ENCODE measurements at places on chromosomes 12 and 14.

- peak; percentile 68 for DNase-seq
These were observed 35.4 kb upstream of the RNASE3 start for GRCh38 chr14:20855652-20856291.

DNA sequence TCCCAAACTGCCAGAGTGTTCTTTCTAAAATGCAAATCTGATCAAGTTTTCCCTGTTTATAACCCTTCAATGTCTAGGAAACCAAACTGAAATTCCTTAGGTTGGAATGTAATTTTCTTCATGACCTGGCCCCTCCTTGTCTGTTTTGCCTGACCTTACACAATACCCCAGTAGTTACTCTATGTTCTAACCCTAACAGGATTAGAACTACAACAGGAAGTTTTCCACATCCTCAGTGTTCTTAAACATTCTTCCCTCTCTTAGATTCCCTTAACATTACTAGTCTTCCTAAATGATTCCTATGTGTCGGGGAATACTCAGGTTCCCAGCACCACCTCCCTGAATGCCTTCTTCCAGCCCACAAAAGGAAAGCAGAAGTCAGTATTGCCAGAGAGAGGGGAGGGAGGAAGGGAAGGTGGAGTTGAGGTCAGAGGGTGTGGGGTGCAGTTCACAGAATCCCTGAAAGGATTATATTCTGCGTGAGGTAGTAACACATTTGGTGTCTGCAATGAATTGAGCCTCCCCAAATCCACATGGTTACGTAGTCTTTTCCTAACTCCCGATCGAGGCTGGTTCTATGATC is 72.6 kb downstream of the BBS10 start:
- DNase-seq = no peak

GRCh38 chr12:16492240-16492639 is 113.7 kb downstream of the LMO3 start:
- DNase-seq = no peak

- no peak for DNase-seq
These were observed 268.0 kb upstream of the TMEM132C start for GRCh38 chr12:127998988-127999387.

GRCh38 chr14:68955164-68955850 is 23.8 kb downstream of the ACTN1 start:
- no peak for DNase-seq

DNA sequence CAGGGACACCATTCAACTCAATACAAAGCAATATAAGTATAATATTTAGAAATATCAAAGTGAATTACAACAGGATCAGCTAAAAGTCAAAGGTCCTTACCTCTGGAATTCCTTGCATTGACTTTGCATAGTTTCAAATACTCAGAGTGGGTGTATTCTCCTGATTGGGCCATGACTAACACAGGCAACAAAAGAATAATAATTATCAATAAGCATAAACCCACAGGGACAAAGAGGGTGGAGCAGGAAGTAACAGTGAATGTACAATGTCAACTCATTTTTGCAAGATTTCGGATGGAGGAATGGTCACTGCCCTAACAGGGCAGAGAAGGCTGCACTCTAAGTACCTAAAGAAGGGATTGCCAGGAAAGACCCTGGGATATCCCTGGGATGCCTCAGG is 207.5 kb downstream of the PAX9 start:
- no peak for DNase-seq

- no peak for DNase-seq
These were observed 11.1 kb upstream of the CLEC2A start for GRCh38 chr12:9943240-9943639.

DNA sequence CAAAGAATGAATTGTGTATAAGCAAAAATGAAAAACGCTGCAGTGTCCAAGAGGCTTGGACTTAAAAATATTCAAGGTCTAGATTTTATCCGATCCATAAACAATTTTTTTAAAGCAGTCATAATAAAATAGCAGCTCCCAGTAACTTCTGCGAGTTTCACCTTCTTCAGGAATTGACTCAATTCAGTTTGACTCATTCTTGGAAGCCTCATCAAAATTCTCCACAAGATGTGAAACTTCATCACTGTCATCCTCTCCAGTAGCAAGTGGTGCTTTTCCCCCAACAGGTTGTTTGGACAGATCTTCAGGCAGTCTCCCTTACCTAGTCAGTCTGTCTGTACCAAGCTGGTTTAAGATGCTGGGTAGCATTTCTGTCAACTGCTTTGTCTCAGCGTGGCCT is 93.5 kb upstream of the FOXG1 start:
- DNase-seq = no peak

- DNase-seq = no peak
These were observed 10.1 kb upstream of the SPSB2 start for GRCh38 chr12:6883252-6883651.

GRCh38 chr14:96821501-96821900 is 24.3 kb downstream of the VRK1 start:
- DNase-seq = no peak

GRCh38 chr12:89067421-89068187 is 284.7 kb downstream of the DUSP6 start:
- DNase-seq = no peak

DNA sequence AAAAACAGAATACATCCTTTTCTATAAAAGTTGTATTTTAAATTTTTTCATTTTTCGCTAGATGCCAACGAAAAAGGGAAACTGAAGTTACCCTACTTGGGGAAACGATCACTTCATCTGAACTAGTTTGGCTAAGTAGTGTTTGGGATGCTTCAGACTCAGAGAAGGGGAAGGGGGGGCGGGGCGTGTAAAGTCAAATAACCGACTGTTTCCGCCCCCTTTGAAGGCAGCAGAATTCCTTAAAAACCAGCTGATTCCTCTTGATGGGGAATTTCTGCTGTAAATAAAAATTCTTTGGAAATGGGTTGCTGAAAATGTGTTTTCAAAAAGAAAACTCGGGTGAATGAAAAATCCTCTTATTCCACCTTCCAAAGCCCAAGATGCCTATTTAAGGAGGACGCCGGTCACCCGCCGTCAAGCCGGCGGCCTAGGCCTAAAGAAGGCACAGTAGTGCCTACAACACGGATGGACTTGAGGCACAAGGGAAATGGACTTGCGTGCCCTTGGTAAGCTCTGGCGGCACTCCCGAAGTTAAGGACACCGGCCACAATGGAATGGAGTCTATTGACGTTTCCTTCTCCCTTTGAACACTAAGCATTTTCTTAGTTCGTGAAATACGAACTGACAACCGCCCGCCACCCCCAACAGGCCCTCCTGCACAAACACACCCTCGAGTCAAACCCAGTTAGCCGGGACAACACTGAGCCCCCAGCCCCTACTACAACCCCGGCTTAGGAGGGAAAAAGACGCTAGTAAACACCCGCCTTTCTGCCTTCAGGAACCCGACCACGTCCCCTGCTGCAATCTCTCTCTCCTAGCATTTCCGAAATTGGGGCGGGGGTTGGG is 1.9 kb downstream of the ATXN2 start:
- peak; percentile 7 for DNase-seq

DNA sequence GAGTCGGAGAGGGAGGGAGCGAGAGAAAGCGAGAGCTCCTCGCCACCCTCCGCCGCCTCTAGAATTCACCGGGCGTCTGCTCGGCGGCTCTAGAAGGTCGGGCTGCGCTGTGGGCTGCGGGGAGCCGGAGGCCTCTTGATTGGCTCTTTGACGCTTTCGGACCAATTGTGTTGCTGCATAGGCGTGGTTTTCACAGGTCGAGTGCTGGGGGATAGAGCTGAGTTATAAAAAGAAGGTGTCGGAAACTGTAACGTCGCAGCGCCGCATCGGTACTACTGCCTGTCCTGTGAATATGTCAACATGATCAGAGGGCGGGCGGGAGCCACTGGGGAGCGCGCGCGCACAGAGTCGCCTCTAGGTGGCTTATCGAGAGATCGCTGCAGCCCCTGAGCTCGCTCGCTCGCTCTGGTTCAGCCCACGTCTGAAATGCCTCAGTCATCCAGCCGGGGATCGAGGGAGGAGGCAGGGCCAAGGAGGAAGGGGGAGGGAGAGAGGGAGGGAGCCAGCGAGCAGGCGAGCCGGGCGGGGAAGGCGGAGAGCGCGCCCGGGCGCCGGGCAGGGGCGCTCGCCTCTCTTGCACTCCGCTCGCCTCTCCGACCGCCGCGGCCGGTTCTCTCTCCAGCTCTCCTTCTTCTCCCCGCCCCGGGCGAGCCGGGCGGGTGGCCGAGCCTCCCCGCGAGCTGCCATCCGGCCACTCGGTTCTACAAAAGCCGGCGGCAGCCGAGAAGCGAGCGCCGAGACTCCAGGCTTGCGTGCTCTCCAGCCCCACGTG is at the start of gene TBX3:
TSS of gene TBX3 (minus strand) at position 78 of the 772 bp plus-strand sequence. CDS start 975 bp downstream, outside the sequence.
- DNase-seq = peak; percentile 66

DNA sequence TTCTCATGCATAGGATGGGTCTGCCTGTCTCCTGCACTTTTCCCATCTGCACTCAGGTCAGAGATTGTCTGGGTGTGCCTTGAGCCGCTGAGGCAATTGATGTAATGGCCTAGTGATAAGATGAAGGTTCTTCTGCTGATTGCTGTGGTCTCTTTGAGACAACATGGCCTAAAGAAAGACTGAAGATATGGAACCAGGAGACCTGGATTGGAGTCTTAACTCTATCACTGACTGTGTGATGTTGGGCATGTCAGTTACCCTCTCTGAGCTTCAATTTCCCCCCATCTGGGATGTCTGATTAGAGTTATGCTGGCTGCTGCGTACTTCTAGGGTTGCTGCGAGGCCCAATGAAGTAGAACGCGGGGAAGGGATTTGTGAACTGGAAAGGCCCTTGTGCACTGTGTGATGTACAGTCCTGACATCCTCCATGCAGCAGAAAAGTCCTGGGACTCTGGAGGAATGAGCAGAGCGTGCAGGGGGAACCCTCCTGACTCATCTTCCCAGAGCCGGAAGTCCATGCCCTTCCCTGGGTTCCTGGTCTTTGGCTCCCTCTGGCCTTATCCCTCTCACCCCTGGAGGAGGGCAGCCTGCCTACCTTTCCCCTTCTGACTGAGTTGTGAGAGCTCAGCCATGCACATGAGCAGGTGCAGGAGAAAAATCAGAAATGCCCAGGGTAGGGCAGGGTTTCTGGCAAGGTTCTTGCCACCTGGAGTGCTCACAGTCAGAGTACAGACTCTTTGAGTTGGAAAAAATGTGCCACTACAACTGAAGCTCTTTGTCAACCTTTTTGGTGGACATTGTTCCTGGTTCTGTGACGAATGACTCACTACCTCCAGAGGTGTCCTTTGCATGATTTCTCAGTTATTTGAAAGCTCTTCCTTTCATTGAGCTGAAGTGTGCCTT is 21.1 kb downstream of the PLEKHD1 start:
- no peak for DNase-seq

DNA sequence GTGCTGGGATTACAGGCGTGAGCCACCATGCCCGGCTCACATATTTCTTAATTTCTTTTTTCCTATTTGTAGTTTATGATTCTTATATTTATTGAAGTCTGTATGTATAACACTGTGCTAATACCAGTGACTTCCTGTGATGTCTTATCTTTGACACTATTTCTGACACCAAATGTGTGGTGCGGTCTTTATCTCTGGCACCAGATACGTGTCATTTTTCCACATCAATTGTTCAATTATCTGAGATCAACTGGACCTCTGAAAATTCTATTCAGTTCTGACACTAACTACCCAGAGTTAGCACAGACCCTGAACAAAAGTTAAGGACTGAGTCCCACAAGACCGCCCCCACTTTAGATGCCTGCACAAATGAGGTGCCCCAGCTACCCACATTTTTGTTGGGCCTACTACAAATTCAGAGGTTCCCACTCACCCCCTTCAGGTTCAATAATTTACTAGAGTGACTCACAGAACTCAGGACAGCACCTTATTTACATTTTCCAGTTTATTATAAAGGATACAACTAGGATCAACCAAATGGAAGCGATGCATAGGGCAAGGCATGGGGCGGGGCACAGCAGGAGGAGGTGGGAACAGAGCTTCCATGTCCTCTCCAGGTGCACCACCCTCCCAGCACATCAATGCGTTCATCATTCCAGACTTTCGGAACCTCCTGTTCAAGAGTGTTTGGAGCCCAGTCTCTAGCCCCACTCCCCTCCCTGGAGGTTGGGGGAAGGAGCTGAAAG is 11.6 kb upstream of the SRSF9 start:
- DNase-seq = no peak

DNA sequence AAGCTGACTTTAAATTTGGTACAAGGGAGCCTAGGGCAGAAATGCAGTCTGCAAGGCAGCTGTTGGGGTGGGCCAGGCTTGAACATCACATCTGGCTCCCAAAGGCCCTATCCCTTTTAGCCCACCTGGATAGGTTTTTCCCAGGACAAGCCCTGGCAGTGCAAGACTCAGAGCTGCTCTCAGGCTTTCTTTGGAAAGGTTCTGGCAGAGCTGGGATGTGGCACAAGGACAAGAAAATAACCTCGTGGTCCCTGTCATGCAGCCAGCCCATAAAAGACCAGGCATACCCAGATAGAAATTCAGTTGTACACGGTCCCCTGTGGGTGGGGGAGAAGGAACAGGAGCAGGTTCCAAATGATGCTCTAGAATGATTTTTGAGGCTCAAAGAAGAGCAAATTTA is 206.9 kb downstream of the TTC7B start:
- DNase-seq = no peak

DNA sequence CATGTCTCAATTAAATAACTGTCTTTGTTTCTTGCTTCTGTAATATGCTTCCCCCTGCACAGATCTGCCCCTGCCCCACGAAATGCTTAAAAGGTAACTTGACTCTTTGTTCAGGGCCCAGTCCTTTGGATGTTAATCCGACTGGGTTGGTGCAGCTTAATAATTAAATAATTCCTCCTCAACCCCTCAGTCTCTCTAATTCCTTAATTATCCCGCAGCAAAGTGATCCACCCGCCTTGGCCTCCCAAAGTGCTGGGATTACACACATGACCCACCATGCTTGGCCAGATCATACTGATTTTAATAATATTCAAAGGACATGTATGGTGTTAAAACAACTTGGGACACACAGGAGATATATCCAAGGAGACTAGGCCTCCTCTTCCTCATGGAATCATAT is 18.2 kb upstream of the ANAPC7 start:
- no peak for DNase-seq

DNA sequence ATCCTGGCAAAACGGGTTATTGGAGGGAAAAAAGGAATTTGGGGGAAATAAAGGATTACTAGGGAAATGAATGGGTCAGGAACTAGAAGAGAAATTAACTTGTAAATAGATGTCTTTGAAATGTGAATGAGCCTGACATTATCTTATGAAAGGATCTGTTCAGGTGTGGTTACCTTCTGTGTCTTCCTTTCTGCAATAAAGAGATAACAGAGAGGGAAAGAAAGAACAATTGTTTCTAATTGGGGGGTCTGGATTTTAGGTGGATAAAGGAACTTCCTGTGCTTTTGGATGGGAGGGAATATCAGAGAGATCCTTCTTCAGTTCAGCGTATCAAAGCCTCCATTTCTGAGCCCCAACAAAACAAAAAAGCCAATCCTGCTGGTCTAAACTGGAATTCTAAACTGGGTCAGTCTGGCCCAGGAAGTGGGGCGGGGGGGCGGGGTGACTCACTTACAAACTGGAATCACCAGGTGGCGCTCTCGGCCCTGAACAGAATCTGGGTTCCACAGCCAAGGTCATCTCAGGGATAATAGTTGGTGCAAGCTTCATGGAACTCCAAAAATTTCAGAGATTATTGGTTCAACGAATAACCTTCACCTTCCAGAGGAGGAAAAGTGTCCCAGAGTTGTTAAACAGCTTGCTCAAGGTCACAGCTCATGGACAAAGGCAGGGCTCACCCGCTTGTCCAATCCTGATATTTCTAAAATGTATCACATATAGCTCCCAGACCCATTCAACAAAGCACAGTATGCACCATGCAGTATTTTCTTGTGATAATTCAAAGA is 15.2 kb upstream of the PEBP1 start:
- peak; percentile 62 for DNase-seq

GRCh38 chr12:66240096-66240820 is 51.2 kb downstream of the IRAK3 start:
- no peak for DNase-seq

GRCh38 chr12:79690638-79691510 is at the start of gene PAWR:
PAWR (minus strand) TSS chr12:79690964; CDS start chr12:79690244, 720 bp downstream.
- DNase-seq = peak; percentile 15

Measured in activated CD4-positive, alpha-beta T cell treated with anti-CD3 and anti-CD28 coated beads, Interleukin-2, Interleukin-4, amounts not matched to agents 100 ng/mL and 50 ng/mL, durations not matched to agents 16 hours and 8 hours (primary cell).